CD4-positive, CD25-positive, alpha-beta regulatory T cell (primary cell): ENCODE measurements at places on chromosomes 1 and 21. TPM values are rescaled to one million over a fixed set of nuclear protein-coding genes. Genes with fewer than 3 reads are reported as not detected.

- no peak for DNase-seq
These were observed 443.0 kb downstream of the PTPRU start for GRCh38 chr1:29679316-29679715.

DNA sequence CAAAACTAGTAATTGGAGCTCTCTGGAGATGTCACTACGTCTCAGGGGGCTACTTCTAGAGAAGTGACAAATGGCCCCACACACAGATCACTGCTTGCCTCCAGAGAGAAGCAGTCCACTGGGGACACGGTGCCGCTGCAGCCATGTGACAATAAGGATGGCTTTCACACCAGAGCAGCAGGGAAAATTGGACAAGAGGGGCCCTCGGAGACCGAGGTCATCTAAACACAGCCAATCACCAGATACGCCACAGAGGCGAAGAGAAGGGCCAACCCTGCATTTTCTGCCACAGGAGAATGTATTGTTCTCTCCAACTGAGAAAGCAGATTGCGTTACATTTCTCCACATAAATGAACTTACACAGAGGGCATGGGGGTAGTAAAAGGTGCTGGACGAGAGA is 51.2 kb upstream of the TIAM1 start:
- DNase-seq, result no peak

GRCh38 chr1:208238710-208239472 is 5.3 kb downstream of the PLXNA2 start:
- peak; percentile 27 for DNase-seq

DNA sequence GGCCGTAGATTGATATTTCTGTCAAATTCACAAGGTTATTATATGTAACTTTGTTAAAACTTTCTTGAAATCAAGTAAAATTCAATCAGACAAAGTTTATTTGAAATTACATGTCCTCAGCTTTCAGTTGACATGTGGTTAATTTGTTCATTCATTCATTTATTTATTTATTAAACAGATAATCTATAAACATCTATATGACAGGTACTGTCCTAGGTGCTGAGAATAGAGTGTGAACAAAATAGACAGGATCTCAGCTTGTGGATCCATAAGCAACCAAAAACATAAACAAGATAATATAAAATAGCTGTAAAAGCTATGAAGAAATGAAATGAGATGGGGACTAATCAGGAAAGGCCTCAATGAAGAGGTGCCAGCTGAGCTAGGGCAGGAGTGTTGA is 72.0 kb downstream of the LRRC8D start:
- DNase-seq, result no peak

GRCh38 chr1:89823679-89824292 is 3.0 kb downstream of the LRRC8D start:
- DNase-seq, result no peak

- no peak for DNase-seq
These were observed 17.6 kb downstream of the UTP25 start for GRCh38 chr1:209845408-209845725.

OR2L3 gene
- total RNA-seq, result not detected

COL6A2 gene
- total RNA-seq, result 12.9 TPM

BCL2L15 gene
- 2.2 TPM for total RNA-seq
